ENCODE measurements at places on chromosomes 13 and 19.

DNA sequence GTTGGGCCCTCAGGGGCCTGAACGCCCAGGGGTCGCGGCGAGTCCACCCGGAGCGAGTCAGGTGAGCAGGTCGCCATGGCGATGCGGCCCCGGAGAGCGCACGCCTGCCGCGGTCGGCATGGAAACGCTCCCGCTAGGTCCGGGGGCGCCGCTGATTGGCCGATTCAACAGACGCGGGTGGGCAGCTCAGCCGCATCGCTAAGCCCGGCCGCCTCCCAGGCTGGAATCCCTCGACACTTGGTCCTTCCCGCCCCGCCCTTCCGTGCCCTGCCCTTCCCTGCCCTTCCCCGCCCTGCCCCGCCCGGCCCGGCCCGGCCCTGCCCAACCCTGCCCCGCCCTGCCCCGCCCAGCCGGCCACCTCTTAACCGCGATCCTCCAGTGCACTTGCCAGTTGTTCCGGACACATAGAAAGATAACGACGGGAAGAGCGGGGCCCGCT is at the start of gene CCNA1:
TSS of gene CCNA1 (plus strand) at position 390 of the 439 bp plus-strand sequence. CDS start 562 bp downstream, outside the sequence.
- no peak for DNase-seq

DNA sequence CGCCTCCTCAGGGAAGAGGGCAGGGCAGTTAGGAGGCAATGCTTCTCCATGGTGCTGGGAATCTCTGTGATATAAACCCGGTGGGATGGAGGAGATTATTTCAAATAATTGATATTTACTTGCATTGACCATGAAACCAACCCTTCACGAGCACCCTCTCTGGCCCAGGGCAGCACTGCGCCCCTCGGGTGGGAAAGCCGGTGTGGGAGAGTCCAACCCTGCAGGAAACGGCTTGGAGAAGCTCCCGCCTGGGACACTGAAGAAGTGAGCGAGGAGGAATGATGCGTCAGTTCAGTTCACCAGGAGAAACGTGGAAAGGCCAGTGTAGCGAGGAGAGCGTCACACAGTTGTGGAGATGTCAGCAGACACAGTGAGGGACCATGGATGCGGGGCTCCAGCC is 99.9 kb downstream of the COL4A2 start:
- no peak for DNase-seq

DNA sequence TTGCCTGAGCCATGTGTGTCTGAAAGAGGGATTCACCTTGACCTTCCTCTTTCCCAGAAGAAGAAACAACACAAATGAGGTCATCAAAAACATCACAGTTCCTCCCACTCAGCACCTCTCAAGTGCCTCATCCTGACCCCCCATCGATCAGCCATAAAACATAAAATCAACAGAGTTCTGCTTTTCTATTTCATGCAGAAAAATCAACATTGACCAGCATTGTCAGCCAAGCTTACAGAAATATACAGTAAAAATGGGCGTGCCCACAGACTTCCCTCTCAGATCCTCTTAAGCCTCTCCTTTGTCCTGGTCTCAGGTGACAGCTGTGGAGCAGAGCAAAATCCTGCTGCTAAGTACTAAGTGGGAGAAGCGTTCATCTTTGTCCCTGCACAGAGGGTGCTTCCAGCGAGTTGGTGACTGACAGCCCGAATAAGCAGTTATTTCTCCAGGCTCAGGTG is 213.3 kb downstream of the OLFM4 start:
- no peak for DNase-seq

DNA sequence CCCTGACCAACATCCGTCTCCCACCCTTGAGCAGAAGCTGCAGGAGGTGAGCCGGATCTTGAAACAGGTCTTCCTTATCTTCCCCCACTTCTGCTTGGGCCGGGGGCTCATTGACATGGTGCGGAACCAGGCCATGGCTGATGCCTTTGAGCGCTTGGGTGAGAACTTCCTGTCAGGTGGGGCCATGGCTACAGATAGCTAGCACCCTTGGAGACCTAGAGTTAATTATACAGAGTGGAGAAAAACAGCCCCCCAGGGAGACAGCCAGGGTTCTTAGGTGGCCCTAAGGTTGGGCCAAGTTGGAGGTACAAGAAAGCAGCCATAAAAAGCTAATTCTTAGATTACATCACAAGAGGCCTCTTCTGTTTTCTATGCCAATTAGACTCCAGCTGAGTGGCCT is 8.9 kb upstream of the ARHGAP45 start:
- DNase-seq: no peak

- peak; percentile 80 for DNase-seq
These were observed 99.8 kb downstream of the CRYL1 start for GRCh38 chr13:20425819-20426219.

DNA sequence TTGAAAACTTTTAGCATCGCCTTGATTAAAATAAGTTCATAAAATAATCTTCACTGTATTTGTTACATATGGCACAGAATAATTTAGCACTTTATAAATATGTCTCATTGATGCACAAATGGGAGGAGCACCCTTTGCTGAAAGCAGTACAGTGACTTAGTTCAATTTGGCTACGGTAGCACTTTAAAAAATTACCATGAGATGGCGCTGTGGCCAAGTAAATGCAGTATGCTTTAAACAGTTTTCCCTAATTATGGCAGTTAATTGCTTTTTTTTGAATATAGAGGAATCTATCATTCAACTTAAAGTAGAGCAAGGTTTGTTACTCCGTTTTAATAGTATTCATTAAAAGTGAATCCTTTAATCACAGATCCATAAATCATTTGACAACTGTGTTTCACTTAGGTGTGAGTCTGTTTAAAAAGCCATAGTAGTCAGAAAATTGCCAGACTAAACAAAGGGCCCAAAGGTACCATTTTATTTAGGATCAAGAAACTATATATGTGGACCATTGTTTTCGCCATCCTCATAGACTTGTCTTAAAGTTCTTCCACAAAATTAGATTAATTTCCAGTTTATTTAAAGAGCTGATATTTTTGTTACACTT is 34.7 kb upstream of the ESD start:
- DNase-seq: peak; percentile 53

GRCh38 chr13:81116461-81117282 is 775.7 kb upstream of the SPRY2 start:
- no peak for DNase-seq

- no peak for DNase-seq
These were observed 30.1 kb downstream of the GSX1 start for GRCh38 chr13:27822258-27822872.

- no peak for DNase-seq
These were observed 232.1 kb downstream of the DIAPH3 start for GRCh38 chr13:59931621-59932020.

- no peak for DNase-seq
These were observed 10.0 kb downstream of the POLRMT start for GRCh38 chr19:623175-623916.

DNA sequence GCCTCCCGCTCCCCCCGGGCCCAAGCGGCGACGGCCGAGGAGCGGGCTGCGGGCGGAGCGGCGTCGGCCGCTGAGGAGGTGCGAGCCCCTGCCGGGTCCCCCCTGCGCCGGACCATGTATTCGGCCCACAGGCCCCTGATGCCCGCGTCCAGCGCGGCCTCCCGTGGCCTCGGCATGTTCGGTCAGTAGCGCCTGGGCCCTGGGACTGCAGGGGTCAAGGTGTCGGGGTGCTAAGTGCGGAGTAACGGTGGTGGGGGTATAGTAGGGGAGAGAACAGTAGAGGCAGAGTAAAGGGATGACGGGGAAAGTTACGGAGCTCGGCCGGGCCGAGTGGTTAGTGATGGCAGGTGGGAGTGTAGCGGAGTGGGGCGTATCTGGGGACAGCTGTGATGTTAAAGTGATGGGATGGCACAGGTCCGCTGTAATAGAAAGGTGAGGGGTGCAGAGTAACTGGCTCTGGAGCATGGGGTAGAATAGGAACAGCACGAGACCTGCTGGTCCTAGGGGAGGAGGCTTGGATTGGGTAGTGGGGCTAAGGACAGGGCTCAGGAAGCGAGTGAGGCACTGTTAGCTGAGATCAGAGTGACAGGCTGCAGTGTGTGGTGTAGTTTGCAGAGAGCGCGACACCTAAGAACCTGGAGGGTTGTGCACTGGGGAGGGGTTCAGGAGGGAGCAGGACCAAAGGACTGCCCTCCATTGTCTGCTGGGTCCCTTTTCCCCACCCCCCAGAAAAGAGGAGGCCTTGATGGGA is 15.7 kb downstream of the CIC start:
- DNase-seq: no peak

GRCh38 chr19:10797078-10797477 is 38.9 kb downstream of the TMED1 start:
- no peak for DNase-seq

DNA sequence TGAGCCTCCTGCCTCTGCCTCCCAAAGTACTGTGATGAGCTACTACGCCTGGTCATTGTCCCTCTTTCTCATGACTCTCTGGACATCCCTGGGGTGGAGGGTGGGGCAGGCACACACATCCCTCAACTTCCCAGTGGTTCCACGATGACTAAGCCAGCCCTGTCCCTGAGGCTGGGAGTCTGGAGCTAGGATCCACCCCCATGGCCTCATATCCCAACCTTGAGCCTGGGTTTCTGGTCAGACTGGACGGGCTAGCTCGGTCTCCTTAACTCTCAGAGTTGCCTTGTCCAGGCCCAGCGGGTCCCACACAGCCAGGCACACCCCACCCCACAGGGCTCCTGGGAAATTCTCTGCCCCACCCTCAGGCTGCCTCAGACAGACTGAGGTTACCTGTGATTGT is 19.6 kb downstream of the IER2 start:
- DNase-seq: peak; percentile 87

GRCh38 chr19:12939975-12940423 is 1.6 kb downstream of the CALR start:
- DNase-seq: no peak
